ENCODE measurements at places on chromosomes 5 and 9.

- no peak for DNase-seq
These were observed 70.2 kb downstream of the PKD2L2 start for GRCh38 chr5:137959488-137959887.

DNA sequence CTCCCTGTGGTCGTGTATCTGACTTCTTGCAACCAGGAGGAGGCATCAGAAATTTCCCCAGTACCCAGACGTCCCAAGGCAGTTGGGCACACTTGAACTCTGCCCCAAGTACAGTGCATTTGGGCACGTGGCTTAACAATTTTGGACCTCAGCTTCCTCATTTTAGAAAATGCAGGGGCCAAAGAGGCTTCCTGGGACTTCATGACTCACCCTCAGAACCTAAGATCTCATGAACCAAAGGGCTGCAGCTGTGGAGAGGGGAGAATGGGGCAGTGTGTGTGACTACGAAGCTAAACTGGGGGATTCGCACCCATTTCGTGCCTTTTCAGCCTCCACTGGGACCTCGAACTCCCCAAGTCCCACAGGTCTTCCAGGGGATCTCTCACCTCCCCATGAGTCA lies 59.2 kb downstream of the SYK start:
- DNase-seq: no peak

DNA sequence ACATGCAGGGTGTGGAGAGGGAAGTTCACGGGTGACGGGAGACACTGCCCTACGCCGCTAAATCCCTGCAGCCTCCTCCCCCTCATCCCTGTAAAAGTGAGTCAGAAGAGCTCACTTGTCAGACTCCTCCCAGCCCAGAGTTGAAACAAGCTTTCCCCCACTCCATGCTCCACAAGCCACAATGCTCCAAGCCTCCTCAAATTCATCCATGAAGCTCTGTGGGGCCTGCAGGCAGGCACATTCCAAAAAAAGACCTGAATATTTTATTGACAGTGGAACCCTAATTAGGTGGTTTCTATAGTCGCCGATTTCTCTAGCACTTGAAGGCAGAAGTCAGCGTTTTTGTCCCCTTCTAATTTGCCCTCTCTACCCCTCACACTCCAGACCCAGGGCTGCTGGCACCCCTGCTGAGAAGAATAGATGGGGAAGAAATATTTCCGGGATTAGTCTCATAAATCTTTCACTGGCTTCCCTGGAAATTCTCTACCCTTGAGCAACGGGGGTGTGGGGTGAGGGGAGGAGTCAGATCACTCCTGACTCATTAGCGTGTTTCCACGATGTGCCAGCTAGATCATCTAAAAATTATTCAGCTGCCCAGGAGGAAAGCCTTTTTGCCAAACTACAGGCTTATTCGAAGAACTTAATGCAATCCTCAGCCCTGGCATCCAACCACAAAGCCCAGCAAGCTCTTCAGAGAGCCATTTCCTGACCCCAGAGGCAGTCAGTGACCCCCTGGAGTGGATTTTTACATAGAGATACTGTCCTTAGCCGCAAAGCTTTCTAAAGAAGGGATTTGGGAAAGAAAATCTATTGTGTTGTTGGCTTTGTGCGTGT lies 97.1 kb downstream of the ENC1 start:
- peak; percentile 1 for DNase-seq

GRCh38 chr5:14457476-14457875 lies 124.1 kb upstream of the OTULINL start:
- peak; percentile 60 for DNase-seq

DNA sequence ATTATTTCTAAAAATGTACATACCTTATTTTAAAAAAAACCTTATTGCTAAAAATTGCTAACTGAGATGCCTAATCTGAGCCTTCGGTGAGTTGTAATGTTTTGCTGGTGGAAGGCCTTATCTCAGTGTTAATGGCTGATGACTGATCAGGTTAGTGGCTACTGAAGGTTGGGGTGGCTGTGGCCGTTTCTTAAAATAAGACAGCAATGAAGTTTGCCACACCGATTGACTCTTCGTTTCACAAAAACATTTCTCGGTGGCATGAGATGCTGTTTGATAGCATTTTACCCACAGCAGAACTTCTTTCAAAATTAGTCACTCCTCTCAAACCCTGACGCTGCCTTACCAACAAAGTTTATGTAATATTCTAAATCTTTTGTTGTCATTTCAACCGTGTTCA lies 14.7 kb downstream of the CENPK start:
- no peak for DNase-seq

- no peak for DNase-seq
These were observed 5.5 kb upstream of the PSAT1 start for GRCh38 chr9:78291240-78291925.

GRCh38 chr5:135445306-135445985 lies 1.7 kb downstream of the DCANP1 start:
- DNase-seq: no peak

- DNase-seq: no peak
These were observed 457.4 kb downstream of the CCDC171 start for GRCh38 chr9:16010221-16010620.

DNA sequence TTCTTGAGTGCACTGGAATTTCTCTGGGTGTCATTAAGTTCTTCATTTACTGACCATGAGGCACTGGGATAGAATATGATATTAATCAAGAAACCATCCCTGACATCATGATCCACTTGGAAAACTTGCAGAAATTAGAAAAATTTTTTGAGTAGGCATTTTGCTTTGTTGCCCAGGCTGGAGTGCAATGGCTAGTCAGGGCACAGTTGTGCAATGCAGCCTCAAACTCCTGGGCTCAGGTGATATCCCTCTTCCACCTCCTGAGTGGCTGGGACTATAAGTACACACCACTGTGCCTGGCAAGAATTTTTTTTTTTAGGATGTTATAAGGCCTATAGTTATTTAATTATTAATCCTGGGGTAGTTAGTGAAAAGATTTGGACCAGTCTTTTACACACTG lies 106.5 kb downstream of the STK32A start:
- no peak for DNase-seq

DNA sequence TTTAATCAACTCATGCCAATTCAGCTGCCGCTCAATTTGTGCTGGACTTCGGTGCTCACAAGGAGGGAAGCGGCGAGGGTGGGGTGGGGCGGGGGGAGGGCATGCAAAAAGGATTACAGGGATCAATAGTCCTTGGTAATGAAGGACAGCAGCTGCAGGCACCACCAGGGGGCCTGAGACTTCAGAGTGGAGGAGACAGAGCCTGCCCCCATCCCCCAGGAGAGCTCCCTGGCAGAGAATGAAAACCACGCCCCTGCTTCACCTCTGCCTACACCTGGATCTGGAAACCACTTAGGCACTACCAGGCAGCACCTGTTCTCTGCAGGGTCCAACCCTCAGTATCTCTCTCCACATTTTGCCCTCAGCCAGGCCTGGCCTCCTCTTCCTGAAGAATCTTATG lies 155.6 kb downstream of the TRIM32 start:
- DNase-seq: peak; percentile 73

DNA sequence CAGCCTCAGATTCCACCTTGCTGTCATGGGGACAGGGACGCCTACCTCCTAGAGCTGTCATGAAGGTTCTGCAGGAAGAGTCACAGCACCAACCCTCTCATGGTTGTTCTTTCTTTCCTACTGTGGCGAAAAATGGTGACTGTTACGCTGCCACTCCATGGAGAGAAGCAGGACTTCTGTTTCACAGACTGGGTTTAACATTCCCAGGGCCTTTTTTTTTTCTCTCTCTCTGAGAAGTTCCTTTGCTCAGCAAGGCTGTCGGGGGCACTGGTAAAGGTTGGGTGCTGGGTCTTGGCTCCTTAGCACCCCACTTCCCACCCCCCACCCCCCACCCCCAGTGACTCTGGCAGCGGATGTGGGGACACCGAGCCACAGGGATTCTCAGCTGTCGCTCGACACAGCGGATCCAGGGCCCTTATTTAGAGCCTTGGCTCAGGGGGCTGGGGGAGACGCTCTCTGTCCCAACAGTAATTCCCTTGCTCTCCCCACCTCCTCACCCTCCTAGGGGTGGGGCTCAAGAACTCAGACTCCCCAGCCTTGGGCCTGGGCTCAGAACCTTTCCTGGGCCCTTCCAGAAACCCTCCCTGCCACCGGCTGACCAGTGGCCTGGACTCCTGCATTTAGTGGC lies 34.4 kb downstream of the DUSP1 start:
- no peak for DNase-seq

DNA sequence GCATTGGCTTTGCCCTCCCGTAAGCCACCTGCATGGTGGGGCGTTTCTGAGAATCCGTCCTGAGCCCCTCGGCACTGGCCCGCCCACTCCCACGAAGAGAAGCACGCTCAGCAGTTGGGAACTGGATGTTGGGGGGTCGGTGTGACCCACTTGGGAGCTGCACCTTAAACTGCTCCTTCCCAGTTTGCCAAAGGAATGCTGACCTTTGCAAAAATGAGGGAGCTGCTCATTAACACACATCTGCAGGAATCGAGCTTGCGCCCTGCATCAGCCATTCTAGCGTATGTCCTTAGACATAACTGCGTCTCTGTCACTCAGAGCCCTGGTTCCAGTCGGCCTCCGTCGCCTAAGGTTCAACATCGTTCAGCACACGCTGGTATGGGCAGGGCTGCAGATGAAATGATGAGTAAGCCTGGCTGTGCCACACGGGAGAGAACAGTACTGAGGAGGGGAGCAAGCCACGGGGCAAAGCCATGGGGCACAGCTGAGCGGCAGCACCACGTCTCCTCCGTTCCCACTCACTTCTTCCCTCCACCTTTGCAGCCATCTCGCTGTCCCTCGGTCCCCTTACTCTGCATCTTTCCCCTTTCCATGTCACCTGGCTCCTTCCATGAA lies 28.8 kb upstream of the NCS1 start:
- no peak for DNase-seq

GRCh38 chr5:136808756-136809155 lies 443.4 kb upstream of the TRPC7 start:
- DNase-seq: no peak

GRCh38 chr9:38339496-38339895 lies 53.0 kb upstream of the ALDH1B1 start:
- no peak for DNase-seq

- DNase-seq: no peak
These were observed 526.9 kb upstream of the KLF4 start for GRCh38 chr9:108016446-108016845.

DNA sequence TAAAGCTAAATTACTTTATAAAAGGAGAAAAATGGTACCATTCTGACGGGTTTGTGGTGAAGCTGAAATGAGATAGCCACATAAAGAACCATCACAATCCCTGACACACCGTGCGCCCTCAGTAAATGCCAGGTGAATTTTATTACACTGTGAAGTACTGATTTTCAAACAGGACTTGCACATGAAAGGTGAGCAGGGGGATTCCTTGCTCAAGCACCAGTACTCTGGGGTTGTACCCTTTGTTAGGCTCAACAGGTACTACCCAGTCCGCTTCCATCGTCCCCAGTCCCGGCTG lies 419 bp upstream of the RABGAP1 start:
- no peak for DNase-seq

GRCh38 chr5:392431-392988 lies 50.5 kb upstream of the EXOC3 start:
- peak; percentile 30 for DNase-seq

DNA sequence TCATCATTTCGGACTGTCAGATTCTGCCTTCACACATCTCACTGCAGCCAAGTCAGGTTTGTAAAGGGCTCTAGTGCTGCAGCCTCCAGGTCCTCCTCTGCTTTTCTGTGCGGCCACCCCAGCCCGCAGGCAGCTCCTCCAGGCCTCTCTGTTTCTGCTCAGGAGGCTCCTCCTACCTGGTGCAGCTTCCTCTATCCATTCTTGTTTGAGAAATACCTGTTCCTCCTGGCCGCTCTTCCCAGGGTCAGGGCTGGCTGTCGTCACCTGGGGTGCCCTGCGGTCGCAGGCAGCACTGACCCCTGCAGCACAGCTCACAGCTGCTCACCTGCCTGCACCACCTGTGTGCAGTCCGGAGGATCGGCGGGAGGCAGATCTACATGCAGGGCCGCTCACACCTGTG lies 387.7 kb upstream of the IRX4 start:
- no peak for DNase-seq

GRCh38 chr5:136080113-136080482 lies 51.3 kb downstream of the TGFBI start:
- no peak for DNase-seq

DNA sequence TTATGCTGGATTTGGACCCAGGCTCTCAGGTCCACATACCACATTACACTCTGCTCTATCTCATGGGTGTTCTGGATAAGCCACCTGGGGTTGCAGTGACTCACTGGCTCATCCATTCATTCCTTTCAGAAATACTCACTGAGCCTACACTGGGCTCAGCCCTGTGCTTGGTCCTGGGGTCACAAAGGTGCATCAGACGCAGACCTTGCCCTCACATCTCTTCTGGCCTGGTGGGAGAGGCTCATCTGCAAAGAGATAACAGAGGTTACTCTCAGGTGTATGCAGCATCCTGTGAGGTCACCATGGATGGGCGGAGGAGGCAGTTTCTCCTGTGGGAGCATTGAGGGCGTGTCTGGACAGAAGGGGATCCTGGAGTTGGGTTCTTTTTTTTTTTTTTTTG lies 12.1 kb downstream of the CDHR2 start:
- DNase-seq: no peak

- no peak for DNase-seq
These were observed 44.3 kb downstream of the SLC28A3 start for GRCh38 chr9:84296146-84296843.

DNA sequence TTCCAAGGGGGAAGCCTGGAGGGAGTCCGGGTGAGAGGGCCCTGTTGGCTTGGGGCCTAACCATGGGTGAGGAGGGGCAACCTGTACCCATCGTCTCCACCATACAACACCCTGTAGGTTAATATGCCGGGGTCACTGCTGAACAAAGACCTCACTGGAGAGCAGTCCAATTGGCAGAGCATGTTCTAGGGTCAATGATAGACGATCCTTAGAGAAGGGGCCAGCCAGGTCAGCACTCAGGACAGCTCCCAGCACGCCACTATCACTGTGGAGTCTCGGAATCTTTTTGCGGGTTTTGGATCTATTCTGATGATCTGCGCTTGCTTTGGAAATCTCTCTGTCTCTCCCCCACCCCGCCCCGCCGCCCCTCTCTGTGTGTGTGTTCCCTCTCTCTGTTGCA lies 218.4 kb upstream of the MVB12B start:
- DNase-seq: no peak

DNA sequence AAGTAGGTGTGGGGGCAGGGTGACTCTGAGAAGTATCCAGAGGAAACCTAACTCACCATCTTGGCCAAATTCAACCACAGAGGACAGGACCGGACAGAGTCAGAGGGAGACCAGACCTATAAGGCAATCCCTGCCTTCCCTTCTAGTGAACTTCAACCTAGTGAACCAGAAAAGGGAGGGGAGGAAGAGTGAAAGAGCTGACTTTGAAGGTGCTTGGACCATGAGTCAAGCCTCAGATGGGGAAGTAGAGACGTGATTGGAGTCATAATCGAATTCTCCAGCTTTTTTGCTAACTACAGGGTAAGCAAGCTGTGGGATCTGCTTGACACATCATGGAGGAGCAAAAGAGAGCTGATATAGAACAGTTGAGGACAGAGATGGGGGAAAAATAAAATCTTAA lies 18.8 kb upstream of the KIF2A start:
- no peak for DNase-seq
